Right lobe of liver (tissue), 6 donors: ENCODE measurements at places on chromosomes 1 and 21.

DNA sequence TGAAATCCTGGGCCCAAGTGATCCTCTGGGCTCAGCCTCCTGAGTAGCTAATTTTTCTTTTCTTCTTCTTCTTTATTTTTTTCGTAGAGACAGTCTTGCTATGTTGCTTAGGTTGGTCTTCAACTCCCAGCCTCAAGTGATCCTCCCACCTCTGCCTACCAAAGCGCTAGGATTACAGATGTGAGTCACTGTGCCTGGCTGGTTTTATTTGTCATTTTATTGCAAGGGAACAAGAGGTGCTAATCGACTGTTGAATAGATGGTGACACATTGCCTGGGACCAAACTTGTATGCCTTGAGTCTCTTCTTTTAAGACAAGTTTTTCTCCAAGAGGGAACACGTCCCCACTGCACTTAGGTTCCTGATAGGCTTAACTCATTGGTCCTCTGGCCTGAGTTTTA lies 20.0 kb upstream of the KLHDC8A start:
- H3K36me3 ChIP-seq, result no peaks in the 10 kb centered on the region
- H3K4me3 ChIP-seq, result no peak overlapping the region
- no peak overlapping the region for H3K27ac ChIP-seq
- no peak for DNase-seq
- no peaks in the 10 kb centered on the region for H3K27me3 ChIP-seq

GRCh38 chr1:234538930-234539649 lies 60.1 kb upstream of the TARBP1 start:
- H3K36me3 ChIP-seq, result no peaks in the 10 kb centered on the region
- DNase-seq, result peak; percentile 73
- H3K4me1 ChIP-seq, result peaks cover 65% of the 10 kb centered on the region
- H3K4me3 ChIP-seq, result no peak overlapping the region

GRCh38 chr1:115456441-115456961 lies 118.5 kb upstream of the NGF start:
- DNase-seq, result no peak
- no peak overlapping the region for H3K4me3 ChIP-seq
- H3K27ac ChIP-seq, result no peak overlapping the region
- no peaks in the 10 kb centered on the region for H3K4me1 ChIP-seq
- H3K36me3 ChIP-seq, result no peaks in the 10 kb centered on the region
- H3K27me3 ChIP-seq, result no peaks in the 10 kb centered on the region

DNA sequence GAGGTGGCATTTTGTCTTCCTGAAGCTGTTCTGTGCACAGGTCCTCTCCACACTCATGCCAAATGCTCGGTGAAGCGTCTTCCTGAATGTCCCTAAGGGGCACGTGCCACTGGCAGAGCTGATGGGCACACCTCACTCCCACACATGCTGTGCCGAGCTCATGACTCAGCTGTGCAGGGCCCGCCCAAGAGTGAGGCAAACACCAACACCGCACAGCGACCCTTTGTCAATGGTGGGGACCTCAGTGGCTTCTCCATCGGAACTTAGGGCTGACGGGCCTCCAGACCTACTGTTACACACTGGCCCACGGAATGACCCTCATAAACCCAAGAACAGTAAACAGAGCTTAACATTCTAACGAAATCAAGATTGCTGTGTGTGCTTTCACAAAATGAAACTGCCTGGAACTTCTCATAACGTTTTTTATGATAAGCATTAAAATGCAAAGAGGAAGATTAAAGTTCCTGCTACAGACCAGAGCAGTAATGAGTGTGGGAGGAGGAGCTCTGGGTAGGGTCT lies 89.3 kb downstream of the SIM2 start:
- H3K27ac ChIP-seq, result no peak overlapping the region
- no peaks in the 10 kb centered on the region for H3K4me1 ChIP-seq
- H3K27me3 ChIP-seq, result no peaks in the 10 kb centered on the region
- no peak for DNase-seq
- no peak overlapping the region for H3K4me3 ChIP-seq
- no peaks in the 10 kb centered on the region for H3K36me3 ChIP-seq

GRCh38 chr1:3454811-3455618 lies 550 bp downstream of the ARHGEF16 start:
- no peaks in the 10 kb centered on the region for H3K27me3 ChIP-seq
- peaks cover 13% of the 10 kb centered on the region for H3K4me1 ChIP-seq
- H3K4me3 ChIP-seq, result peak overlapping the region; percentile 64
- H3K36me3 ChIP-seq, result no peaks in the 10 kb centered on the region

DNA sequence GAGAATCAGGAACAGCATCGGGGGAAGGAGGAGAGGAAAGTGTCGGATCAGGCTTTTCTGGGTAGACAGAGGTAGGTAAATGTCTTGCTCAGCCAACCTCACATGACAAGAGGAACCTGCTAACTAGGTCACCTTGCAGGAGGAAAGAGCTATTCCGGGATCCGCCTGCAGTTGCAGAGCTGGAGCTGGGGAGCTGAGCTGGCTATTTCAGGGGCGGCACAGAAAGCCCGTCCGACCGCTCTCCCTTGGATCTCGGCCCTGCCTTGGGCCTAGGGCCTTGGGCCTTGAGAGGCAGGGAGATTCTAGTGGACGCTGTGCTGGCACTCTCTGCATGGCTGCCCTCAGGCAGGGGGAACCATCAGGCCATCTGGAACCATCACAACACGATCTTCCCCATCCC lies 56.5 kb upstream of the CTPS1 start:
- H3K27me3 ChIP-seq, result no peaks in the 10 kb centered on the region
- no peaks in the 10 kb centered on the region for H3K36me3 ChIP-seq
- no peak overlapping the region for H3K4me3 ChIP-seq
- H3K27ac ChIP-seq, result no peak overlapping the region

- no peak for DNase-seq
- H3K4me1 ChIP-seq, result peaks cover 4% of the 10 kb centered on the region
- no peaks in the 10 kb centered on the region for H3K27me3 ChIP-seq
Observed at GRCh38 chr1:169595764-169596711, 9.8 kb upstream of the F5 start.

- H3K27me3 ChIP-seq, result no peaks in the 10 kb centered on the region
- no peak overlapping the region for H3K4me3 ChIP-seq
- no peak for DNase-seq
- H3K36me3 ChIP-seq, result no peaks in the 10 kb centered on the region
Observed at GRCh38 chr1:30881319-30882181, 27.0 kb downstream of the SDC3 start.

- no peaks in the 10 kb centered on the region for H3K4me1 ChIP-seq
- DNase-seq, result no peak
- H3K36me3 ChIP-seq, result no peaks in the 10 kb centered on the region
- H3K27ac ChIP-seq, result no peak overlapping the region
Observed at GRCh38 chr1:18711536-18712251, 81.0 kb downstream of the PAX7 start.

- no peak overlapping the region for H3K4me3 ChIP-seq
- H3K27me3 ChIP-seq, result no peaks in the 10 kb centered on the region
- no peaks in the 10 kb centered on the region for H3K4me1 ChIP-seq
- H3K36me3 ChIP-seq, result no peaks in the 10 kb centered on the region
- no peak for DNase-seq
Observed at GRCh38 chr1:215894617-215895016, 327.5 kb downstream of the KCTD3 start.

GRCh38 chr21:33799378-33800090 lies 116.1 kb downstream of the ATP5PO start:
- peak overlapping the region; percentile 70 for H3K27ac ChIP-seq
- H3K4me3 ChIP-seq, result no peak overlapping the region
- no peaks in the 10 kb centered on the region for H3K27me3 ChIP-seq
- H3K36me3 ChIP-seq, result no peaks in the 10 kb centered on the region

DNA sequence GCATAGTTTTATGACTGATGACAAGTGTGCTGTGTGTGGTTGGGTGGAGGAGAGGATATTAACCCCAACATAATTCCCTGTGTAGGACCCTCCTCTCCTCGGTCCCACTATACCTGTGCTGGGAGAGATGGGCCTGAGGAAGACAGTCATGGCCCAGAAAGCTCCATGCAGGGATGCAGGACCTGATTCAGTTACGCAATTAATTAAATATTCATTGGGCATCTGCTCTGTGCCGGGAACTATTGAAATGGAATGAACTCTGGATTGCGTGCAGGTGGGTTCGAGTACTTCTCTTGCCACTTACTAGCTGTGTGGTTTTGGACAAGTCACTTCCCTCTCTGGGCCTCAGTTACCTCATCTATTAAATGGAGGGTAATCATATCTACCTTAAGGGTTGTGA lies 74.6 kb downstream of the CD247 start:
- H3K27ac ChIP-seq, result no peak overlapping the region
- H3K4me1 ChIP-seq, result no peaks in the 10 kb centered on the region
- no peak for DNase-seq

- no peak overlapping the region for H3K27ac ChIP-seq
- no peak for DNase-seq
- no peaks in the 10 kb centered on the region for H3K36me3 ChIP-seq
- no peaks in the 10 kb centered on the region for H3K4me1 ChIP-seq
- H3K27me3 ChIP-seq, result no peaks in the 10 kb centered on the region
- H3K4me3 ChIP-seq, result no peak overlapping the region
Observed at GRCh38 chr1:211231873-211232272, 27.3 kb upstream of the RCOR3 start.

- H3K36me3 ChIP-seq, result no peaks in the 10 kb centered on the region
- no peaks in the 10 kb centered on the region for H3K27me3 ChIP-seq
- no peaks in the 10 kb centered on the region for H3K4me1 ChIP-seq
- no peak for DNase-seq
Observed at GRCh38 chr1:38272515-38272914, 225.9 kb upstream of the POU3F1 start.

DNA sequence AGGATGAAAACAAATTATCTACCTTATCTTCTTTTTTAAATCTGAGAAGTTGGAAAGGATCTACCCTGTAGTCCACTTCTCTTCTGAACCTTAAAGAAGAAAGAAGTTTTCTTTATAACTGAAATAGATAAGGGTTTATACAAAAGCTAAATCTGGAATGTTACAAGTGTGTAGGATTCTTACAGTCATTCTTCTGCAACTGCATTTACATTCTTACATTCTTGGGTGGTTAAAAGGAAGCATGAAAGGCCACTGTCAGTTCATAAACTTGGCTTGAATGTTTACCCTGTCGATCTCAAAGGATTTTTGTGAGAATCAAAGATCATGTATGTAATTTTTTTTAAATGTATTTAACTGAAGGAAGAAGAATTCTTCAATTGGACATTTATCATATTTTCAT lies 142.1 kb upstream of the BRINP3 start:
- DNase-seq, result no peak
- H3K27ac ChIP-seq, result no peak overlapping the region
- H3K4me3 ChIP-seq, result no peak overlapping the region

DNA sequence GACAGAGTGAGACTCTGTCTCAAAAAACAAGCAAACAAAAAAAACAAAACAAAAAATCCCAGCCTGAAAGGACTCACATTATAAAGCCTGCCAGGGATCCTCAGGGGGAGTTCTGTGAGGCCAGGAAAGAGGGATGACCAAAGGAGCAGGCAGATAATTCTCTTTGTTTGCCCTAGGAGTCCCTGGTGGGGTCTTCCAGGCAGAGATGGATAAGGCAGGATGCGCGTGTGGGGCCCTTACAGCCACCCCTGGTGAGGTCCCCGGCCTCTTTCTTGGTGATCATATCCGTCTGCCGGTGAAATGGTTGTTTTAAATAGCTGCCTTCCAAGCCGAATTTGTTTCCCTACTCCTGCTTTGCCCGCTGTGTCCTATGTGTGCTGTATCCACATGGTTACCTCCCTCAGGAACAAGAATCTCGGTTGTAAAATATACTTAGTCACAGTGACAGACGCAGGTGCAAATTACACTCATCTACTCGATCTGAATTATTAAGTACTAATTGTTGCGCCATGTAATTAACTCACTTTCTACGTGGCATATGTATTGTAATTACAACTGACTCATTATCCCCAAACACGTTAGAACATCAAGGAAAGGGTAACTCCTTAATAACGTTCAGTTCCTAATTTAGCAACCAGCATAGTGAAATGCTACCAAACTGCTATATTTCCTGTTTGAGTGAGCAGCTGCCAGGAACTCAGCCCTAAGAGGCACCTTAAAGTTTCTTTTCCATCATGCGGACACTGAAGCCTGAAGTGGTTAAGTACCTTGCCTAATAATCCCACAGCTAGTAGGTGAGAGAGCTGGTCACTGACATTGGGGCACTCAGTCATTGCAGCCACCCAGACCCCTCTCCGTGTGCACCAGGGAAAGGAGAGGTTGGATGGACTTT lies 106.4 kb downstream of the ZSCAN20 start:
- H3K36me3 ChIP-seq, result no peaks in the 10 kb centered on the region
- DNase-seq, result no peak
- no peak overlapping the region for H3K4me3 ChIP-seq
- no peaks in the 10 kb centered on the region for H3K27me3 ChIP-seq
- no peaks in the 10 kb centered on the region for H3K4me1 ChIP-seq

- H3K4me3 ChIP-seq, result no peak overlapping the region
- H3K27me3 ChIP-seq, result no peaks in the 10 kb centered on the region
- DNase-seq, result no peak
- H3K36me3 ChIP-seq, result no peaks in the 10 kb centered on the region
- peaks cover 28% of the 10 kb centered on the region for H3K4me1 ChIP-seq
- no peak overlapping the region for H3K27ac ChIP-seq
Observed at GRCh38 chr1:29470087-29470787, 233.9 kb downstream of the PTPRU start.
